ENCODE measurements at places on chromosomes 2 and 18.

- H3K36me3 ChIP-seq, result peaks cover 11% of the 10 kb centered on the region
- H3K27me3 ChIP-seq, result peaks cover 7% of the 10 kb centered on the region
- H3K4me1 ChIP-seq, result peaks cover 43% of the 10 kb centered on the region
Measured at GRCh38 chr2:43313642-43314017, 87.2 kb upstream of the ZFP36L2 start.

GRCh38 chr2:62197011-62197924, 1.4 kb downstream of the B3GNT2 start:
- peak overlapping the region; percentile 57 for H3K27ac ChIP-seq
- H3K4me1 ChIP-seq, result peaks cover 47% of the 10 kb centered on the region
- H3K36me3 ChIP-seq, result no peaks in the 10 kb centered on the region
- DNase-seq, result no peak

GRCh38 chr18:47917923-47918610, 12.4 kb downstream of the SMAD2 start:
- H3K27ac ChIP-seq, result no peak overlapping the region
- 0 out of 2 replicates have a peak, but pooled peaks cover 6% of the 10 kb centered on the region for H3K36me3 ChIP-seq
- H3K4me3 ChIP-seq, result no peak overlapping the region
- H3K27me3 ChIP-seq, result no peaks in the 10 kb centered on the region

DNA sequence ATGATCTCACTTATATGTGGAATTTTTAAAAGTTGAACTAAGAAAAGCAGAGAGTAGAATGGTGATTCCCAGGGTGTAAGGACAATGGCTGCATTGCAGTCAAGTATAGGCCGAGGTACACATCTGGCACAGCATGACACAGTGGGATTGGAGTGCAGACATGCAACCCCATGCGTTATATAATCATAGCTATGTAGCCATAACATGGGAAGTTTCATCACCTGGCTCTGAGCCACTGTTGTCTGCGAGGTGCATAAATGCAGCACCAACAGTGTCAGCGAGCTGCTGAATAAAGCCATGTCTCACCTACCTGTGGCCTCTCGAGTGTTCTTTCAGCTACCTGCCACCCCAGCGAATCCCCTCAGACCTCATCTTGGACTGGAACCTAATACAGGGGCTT, 61.7 kb downstream of the CDC42EP3 start:
- H3K4me1 ChIP-seq, result peaks cover 32% of the 10 kb centered on the region
- H3K27ac ChIP-seq, result no peak overlapping the region
- DNase-seq, result no peak
- H3K4me3 ChIP-seq, result no peak overlapping the region
- H3K36me3 ChIP-seq, result peaks cover 7% of the 10 kb centered on the region
- peaks cover 4% of the 10 kb centered on the region for H3K27me3 ChIP-seq

DNA sequence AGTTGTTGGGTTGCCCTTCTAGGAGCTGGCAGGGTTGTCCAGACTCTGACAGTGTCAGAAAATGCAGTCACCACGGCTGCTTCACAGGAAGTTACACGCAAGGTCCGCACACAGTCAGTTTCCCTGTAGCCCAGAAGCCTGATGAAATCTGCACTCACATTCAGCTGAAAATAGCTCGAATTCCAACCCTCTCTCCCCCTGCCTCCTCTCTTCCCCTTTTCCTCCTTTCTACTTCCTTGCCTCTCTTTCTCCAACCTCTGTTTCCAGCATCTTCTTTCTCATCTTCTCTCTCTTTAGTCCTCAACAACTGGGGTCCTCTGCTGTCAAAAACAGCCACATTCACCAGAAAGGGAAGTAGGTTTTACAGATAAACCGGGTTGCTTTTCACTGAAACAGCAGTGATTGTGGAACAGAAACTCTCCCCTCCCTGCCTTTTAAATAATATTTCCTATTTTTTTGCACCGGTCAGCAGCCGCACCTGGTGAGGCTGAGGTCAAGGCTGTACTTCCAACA, 69.3 kb downstream of the BCL11A start:
- H3K4me3 ChIP-seq, result peak overlapping the region; percentile 75
- H3K36me3 ChIP-seq, result no peaks in the 10 kb centered on the region
- H3K4me1 ChIP-seq, result peaks cover 53% of the 10 kb centered on the region
- DNase-seq, result peak; percentile 23

DNA sequence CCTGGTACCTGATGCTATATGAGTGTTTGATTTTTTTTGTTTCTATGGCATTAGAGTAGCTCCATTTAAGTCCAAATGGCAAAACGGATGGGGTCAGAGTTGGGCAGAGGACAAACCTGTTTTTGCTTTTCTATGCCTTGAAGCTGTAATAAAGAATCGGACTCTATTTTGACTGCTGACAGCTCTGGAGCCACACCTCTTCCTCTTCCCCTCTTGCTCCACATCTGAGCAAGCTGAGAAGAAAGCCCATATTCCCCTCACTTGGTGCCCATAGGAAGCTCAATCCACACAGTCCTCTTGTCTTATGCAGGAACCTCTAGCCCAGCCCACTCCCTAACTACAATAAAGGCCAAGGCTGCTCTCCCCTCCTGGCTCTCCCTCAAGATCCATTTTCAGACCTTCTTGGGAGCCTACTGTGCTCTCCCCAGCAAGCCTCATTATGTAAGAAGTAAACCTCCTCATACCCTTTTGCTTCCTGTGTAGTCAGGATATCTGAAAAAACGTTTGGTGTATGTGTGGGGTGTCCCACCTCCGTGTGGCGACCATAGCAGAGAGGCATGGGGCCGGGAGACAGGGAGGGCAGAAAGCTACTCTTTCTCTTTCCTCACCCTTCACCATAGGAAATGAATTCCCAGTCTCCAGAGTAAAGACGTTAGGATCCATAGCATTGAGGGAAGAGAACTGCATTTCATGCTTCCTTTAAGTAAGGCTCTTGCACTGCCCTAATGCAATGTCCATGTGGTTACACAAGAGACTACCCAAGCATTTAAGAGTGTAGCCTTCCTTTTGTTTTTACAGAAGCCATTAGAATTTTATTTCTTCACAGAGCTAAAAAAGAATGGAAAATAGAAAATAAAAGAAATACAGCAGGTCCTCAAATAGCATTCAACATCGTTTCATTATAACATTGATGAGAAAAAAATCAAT, 41.9 kb upstream of the RAPGEF4 start:
- H3K27ac ChIP-seq, result peak overlapping the region; percentile 83
- H3K4me1 ChIP-seq, result peaks cover 57% of the 10 kb centered on the region

DNA sequence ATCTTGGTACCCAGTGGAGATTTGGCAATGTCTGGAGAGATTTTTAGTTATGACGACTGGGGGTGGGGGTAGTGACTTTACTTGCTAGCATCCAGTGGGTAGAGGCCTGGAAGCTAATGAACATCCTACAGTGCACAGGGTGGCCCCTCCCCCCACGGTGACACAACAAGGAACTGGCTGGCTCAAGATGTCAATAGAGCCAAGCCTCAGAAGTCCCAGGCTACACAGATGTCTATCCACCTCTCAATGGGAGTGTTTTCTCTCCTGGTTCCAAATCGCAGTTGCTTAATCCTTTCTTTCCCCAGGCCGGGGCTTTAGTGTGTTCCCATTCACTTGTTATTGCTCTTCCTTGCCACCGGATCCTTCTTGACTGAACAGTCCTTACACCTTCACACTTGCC, 9.3 kb upstream of the CCBE1 start:
- no peak overlapping the region for H3K4me3 ChIP-seq
- peaks cover 2% of the 10 kb centered on the region for H3K27me3 ChIP-seq
- H3K36me3 ChIP-seq, result no peaks in the 10 kb centered on the region
- H3K27ac ChIP-seq, result no peak overlapping the region
- H3K4me1 ChIP-seq, result peaks cover 61% of the 10 kb centered on the region

DNA sequence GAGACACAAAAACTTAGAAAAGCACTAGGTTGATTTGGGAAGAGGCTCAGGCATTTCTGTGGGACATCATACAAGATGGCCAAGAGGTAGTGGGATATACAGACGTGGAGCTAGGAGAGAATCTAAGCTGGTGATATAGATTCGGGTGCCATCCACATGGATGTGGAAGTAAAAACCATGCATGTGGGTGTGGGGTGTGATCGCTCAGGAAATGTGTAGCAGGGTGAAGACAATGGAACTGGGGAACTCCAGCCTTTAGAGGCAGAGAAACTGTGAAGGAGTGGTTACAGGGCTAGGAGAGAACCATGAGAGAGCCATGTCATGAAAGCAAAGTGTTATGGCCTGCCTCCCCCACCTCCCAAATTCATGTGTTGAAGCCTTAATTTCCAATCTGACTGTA, 43.0 kb upstream of the CTLA4 start:
- peaks cover 20% of the 10 kb centered on the region for H3K27me3 ChIP-seq
- H3K27ac ChIP-seq, result no peak overlapping the region
- DNase-seq, result no peak
- no peak overlapping the region for H3K4me3 ChIP-seq
- H3K36me3 ChIP-seq, result no peaks in the 10 kb centered on the region
- no peaks in the 10 kb centered on the region for H3K4me1 ChIP-seq

DNA sequence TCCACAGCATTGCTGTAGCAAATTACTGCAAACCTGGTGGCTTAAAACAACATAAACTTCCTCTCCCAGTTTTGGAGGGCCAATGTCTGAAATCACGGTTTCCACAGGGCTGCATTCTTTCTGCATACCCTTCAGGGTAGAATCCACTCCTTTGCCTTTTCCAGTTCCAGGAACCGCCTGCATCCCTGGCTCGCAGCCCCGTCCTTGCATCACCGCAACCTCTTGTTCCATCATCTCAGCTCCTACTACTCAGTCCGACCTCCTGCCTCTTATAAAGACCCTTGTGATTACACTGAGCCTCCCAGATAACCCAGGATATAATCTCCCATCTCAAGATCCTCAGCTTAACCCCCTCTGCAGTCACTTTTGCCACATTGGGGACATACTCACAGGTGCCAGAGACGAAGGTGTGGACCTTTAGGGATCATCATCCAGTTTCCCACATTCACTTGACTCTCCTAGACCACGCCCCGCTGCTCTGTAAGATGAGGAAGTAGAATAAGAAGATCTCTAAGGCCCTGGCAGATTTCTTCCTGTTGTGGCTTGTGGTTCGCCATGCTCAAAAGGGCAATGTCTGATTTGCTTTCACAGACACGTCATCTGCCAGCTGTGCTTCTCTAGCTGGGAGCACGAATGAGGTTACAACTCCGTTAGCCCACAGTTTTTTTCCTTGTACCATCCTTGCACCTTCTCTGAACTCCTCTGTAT, 103.6 kb upstream of the AGAP1 start:
- no peak overlapping the region for H3K27ac ChIP-seq
- no peak overlapping the region for H3K4me3 ChIP-seq
- H3K27me3 ChIP-seq, result peaks cover 4% of the 10 kb centered on the region
- peaks cover 13% of the 10 kb centered on the region for H3K4me1 ChIP-seq
- DNase-seq, result no peak
- no peaks in the 10 kb centered on the region for H3K36me3 ChIP-seq

DNA sequence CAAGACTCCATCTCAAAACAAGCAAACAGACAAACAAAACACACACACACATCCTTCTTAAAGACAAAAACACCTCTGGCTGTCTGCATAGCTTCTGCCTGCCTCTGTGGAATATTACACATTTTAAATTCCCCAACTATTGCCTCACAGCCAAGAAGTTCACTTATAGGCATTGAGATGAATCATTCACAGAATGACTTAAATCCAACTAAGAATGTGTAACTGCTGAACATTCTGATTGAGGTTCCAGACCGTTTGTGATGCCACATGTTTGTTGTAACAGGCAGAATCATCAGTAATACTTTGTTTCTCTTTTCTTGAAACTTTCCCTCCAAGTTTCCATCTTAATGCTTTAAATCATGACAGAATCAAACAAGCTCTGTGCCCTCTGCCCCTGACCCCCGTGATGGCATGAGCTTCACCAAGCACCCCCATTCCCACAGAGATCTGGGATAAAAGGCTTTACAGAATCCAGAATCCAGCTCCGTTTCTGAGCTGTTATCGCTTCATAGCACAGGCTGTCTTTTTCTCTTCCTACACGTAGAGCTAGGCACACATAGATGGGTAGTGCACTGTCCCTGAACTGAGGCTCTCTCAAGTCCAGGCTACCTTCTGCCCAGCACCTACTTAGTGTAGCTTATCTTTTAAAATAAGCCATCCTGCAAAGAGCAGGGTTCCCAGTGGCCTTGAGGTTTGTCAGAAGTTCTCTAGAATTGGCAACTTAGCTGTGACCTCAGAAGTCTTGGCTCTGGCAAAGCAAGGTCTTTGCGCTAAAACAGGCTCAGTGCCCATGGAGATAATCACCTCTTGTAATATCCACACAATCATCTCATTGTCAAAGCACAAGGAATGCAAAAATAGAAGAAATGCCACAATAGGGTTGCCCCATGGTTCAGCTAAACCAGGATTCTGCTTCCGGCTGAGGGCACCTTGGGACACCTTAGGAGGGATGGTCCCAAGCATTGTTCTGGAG, 32.9 kb downstream of the EPAS1 start:
- peaks cover 97% of the 10 kb centered on the region for H3K4me1 ChIP-seq
- peak; percentile 90 for DNase-seq
- peaks cover 2% of the 10 kb centered on the region for H3K27me3 ChIP-seq
- H3K36me3 ChIP-seq, result peaks cover 5% of the 10 kb centered on the region
- H3K27ac ChIP-seq, result peak overlapping the region; percentile 92

DNA sequence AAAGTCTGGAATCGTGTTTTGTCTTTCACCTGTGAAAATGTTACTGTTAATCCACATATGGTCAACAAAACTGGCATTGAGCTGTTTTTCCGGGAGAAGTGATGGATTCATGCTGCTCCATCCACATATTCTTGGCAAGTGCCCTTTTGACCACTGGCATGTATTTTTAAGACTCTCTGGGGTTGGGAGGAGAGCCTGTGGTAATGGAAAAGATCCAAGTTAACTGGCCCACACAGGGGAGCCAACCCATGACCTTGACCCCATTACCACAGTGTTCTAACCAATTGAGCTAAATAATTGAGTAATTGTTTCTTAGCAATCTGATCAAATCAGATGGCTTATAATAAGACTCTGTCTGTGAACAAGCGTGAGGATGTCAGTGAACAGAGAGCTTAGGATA, 296.2 kb upstream of the NRP2 start:
- peaks cover 42% of the 10 kb centered on the region for H3K4me1 ChIP-seq
- H3K27me3 ChIP-seq, result no peaks in the 10 kb centered on the region
- H3K27ac ChIP-seq, result no peak overlapping the region
- DNase-seq, result no peak
- H3K36me3 ChIP-seq, result no peaks in the 10 kb centered on the region
- H3K4me3 ChIP-seq, result no peak overlapping the region

GRCh38 chr2:157871415-157871814, 4.7 kb downstream of the ACVR1 start:
- no peaks in the 10 kb centered on the region for H3K27me3 ChIP-seq
- H3K27ac ChIP-seq, result no peak overlapping the region
- no peak for DNase-seq
- peaks cover 76% of the 10 kb centered on the region for H3K4me1 ChIP-seq
- H3K4me3 ChIP-seq, result no peak overlapping the region

DNA sequence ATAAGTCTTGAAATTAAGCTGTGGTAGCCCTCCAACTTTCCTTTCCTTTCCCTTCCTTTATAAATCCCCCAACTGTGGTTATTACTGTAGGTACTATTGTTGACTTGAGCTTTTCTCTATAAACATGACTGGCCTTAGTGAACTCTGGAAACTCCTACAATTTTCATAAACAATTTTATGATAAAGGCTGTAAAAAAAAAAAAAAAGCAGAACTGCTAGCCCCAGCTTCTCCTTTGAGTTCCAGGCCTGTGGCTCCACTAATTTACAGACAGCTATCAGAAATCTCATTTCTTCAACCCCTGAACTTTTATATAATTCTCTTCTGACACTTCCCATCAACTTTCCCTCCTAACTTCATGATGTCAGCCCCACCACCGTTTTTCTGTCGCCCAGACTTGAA, 174.3 kb downstream of the IKZF2 start:
- DNase-seq, result no peak
- no peaks in the 10 kb centered on the region for H3K27me3 ChIP-seq
- H3K27ac ChIP-seq, result no peak overlapping the region
- H3K4me1 ChIP-seq, result peaks cover 59% of the 10 kb centered on the region

GRCh38 chr2:129829588-129829987, 149.9 kb upstream of the RAB6C start:
- no peak overlapping the region for H3K4me3 ChIP-seq
- no peaks in the 10 kb centered on the region for H3K27me3 ChIP-seq
- H3K27ac ChIP-seq, result no peak overlapping the region
- peaks cover 13% of the 10 kb centered on the region for H3K36me3 ChIP-seq
